ENCODE measurements at places on chromosomes 5 and 9.

- DNase-seq = no peak
Observed at GRCh38 chr9:2686911-2687310, 30.4 kb upstream of the KCNV2 start.

DNA sequence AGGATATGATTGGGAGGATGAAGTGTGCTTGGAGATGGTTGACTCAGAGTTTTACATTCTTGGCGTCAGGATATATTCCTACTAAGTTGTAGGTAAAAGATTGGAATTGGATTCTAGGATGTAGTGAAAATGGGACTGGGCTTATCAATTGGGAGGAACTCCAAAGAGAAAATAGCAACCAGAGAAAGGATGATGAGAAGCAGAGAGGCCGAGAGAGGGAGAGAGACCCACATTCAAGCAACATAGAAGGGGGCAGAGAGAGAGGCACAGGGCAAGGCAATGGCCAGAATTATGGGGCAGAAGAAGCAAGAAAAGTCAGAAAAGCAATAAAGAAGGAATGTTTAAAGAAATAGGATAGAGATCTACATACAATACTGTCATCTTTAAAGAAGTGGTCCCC lies 217.9 kb upstream of the ACTBL2 start:
- DNase-seq = no peak

- DNase-seq = no peak
Observed at GRCh38 chr5:128009403-128009802, 74.2 kb upstream of the SLC12A2 start.

DNA sequence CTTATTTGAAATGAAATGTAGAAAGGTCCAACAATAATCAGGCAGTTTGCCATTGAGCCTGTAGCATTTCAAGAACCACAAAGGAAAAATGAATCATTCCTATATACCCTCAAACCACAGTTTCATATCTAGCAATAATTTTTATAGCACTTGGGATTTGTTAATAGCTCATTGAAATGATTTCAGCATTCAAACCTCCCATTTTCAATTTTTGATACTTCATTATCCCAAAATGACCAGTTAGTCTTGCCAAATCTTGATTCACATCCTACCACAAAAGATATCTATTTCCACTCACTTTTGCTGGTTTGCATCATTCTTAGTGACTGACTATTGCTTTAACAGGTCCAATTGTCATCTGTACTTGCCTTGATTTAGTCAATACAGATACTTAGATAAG lies 790.1 kb downstream of the TLE1 start:
- DNase-seq = no peak

DNA sequence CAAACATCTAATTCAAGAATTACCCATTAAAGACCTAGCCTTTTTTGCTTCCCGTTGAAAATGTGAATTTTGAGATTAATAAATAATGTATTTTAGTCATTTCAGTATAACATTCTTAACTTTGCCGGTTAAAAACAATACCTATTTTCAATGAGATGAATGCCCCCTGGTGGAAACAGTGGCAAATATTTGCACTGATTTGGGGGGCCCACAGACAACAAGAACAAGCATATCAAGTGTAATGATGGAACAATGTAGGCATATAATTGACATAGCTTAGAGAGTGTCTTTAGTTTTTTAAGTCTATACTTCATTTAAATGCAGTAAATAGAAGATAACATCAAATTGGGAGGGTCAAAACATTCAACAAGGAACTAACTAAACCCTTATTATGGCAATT lies 111.9 kb downstream of the NTRK2 start:
- DNase-seq = peak; percentile 3
